Retina (tissue), 1 donor: ENCODE measurements at places on chromosomes 7 and 10.
A peak's percentile ranks its signal among the peaks of the same experiment; 100 is the strongest.

- no peak for DNase-seq
These were observed 11.7 kb upstream of the CACNA2D1 start for GRCh38 chr7:82455295-82455694.

DNA sequence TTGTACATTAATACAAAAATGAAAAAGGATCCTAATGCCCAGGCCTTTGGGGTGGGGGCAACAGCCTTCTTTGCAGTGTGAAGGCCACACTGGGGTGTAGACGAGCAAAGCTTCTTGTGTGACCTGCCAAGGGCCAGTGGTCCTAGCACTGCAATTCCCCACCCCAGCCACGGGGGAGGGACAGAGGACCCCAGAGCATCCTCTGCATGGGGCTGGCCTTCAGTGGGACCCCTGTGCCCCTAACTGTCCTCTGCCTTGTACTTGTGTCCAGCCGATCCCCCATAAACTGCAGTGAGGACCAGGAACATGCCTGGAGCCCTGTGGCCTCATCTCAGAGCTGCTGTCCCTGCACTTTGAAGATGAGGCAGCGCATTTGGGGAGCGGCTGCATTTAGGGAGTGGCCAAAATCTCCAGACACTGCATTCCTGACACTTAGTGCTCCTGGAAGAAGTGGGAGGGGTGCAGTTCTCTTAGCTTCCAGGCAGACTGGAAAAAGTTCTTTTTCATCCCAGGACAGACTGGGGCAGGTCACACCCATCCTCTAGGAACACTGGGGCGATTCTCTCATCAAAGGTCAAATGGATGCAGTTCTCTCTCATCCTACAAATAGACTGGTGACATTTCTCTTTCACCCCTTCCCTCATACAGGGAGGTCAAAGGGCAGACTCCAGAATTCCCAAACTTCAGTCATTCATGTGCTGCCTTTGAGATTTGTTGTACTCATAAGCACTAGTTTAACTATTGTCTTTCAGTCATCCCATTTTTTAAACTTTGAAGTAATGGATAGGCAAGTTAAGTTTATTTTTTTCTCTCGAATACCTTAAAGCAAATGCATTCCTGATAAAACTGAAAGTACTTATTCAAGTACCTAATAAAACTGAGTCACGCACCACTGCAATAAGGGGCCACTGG is 922 bp upstream of the MYO1G start:
- DNase-seq = no peak

GRCh38 chr10:113153493-113154102 is 203.6 kb downstream of the TCF7L2 start:
- DNase-seq = no peak

DNA sequence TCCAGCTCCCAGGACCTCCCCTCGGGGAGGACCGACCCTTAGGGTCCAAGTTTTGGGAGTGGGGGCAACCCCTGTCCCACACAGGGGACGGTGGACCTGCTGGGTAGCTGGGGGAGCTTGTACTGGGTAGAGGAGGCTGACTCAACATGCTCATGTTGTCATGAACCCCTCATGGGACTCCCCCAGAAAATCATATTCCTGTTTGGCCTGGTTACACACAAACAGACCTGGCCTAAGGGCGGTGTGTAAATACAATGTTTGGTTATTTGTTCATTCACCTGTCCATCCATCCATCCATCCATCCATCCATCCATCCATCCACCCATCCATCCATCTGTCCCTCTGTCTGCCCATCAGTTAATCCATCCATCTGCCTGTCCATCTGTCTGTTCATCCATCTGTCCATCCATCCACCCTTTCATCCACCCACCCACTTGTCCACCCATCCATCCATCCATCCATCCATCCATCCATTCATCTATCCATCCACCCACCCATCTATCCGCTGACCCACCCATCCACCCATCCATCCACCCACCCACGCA is 92.9 kb downstream of the DNAJB6 start:
- no peak for DNase-seq

- DNase-seq = peak; percentile 80
These were observed 1.1 kb downstream of the PLXDC2 start for GRCh38 chr10:19817231-19817933.
